Uterus (tissue), 4 donors: ENCODE measurements at places on chromosomes 5 and 9.
A peak's percentile ranks its signal among the peaks of the same experiment; 100 is the strongest.

DNA sequence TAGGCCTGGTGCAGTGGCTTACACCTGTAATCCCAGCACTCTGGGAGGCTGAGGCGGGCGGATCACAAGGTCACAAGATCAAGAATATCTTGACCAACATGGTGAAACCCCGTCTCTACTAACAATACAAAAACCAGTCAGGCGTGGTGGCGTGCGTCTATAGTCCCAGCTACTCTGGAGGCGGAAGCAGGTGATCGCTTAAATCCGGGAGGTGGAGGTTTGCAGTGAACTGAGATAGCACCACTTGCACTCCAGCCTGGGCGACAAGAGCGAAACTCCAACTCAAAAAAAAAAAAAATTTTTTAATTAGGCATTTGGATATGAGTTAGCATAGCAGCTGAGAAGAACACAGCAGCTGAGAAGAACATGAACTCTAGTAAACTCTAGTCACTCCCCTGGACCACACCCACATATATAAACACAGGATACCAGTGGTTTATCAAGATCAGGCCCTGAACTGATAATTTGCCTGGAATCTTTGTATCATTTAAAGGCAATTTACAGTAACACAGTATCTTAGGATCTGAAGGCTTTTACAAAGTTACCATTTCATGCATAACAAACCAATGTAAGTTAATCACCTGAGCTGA lies 4.6 kb upstream of the UGCG start:
- H3K4me1 ChIP-seq = no peaks in the 10 kb centered on the region
- H3K36me3 ChIP-seq = no peaks in the 10 kb centered on the region
- no peak for DNase-seq
- H3K27me3 ChIP-seq = no peaks in the 10 kb centered on the region

GRCh38 chr9:126646162-126646561 lies 32.4 kb downstream of the LMX1B start:
- DNase-seq = no peak
- H3K36me3 ChIP-seq = no peaks in the 10 kb centered on the region
- no peaks in the 10 kb centered on the region for H3K4me1 ChIP-seq
- H3K27me3 ChIP-seq = no peaks in the 10 kb centered on the region
- H3K27ac ChIP-seq = no peak overlapping the region
- no peak overlapping the region for H3K4me3 ChIP-seq

DNA sequence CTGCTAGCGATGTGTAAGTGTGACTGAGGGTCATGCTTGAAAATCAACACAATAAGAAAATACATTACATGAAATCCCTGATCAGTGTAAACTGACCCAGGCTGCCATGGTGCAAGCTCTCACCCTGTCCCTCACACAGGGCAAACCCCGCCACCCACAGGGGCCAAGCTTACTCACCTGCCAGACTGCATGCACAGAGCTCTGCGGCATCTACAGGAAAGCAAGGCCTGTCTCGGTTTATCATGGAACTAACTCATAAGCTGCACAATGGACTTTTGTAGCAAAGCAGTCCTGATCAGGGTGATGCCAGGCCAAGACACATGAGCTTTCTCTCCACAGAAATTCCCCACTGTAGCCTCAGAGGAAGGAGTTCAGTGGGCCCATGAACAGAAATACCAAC lies 9.7 kb downstream of the IPPK start:
- no peak overlapping the region for H3K4me3 ChIP-seq
- no peaks in the 10 kb centered on the region for H3K27me3 ChIP-seq
- H3K4me1 ChIP-seq = no peaks in the 10 kb centered on the region
- no peak for DNase-seq

GRCh38 chr9:107594908-107595530 lies 105.5 kb upstream of the KLF4 start:
- DNase-seq = no peak
- no peak overlapping the region for H3K27ac ChIP-seq
- H3K27me3 ChIP-seq = no peaks in the 10 kb centered on the region

- H3K27ac ChIP-seq = no peak overlapping the region
- no peaks in the 10 kb centered on the region for H3K27me3 ChIP-seq
- no peak overlapping the region for H3K4me3 ChIP-seq
- no peaks in the 10 kb centered on the region for H3K4me1 ChIP-seq
- DNase-seq = no peak
These were observed 72.3 kb downstream of the PRELID2 start for GRCh38 chr5:145762833-145763232.

DNA sequence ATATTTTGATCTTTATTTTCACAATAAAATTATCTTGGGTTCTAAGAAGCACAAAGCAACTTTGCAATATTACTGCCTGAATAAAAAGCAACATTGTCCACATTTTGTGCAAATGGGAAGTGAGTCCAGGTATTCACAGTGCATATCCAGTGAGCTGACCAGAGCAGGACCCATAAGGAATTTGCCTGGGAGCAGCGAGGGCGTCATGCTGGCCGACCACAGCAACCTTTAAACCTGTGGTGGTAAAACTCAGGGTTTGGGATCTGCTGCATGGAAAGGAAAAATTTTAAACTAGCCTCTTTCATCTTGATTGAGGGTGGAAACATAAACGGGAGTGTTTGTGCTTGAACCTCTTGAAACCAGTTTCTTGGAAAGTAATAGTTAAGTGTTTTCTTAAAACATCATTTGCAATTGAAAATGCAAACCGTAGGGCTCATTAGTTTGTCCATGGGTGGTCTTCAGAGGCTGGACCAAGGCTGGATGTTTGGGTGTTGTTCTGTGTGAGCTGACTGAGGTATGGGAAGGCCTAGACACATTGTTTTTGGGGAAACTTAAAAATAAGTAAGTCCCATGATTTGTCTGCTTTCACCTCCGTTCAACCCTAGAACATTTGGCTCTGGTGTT lies 85.0 kb upstream of the ANKH start:
- H3K27me3 ChIP-seq = no peaks in the 10 kb centered on the region
- no peak overlapping the region for H3K4me3 ChIP-seq
- H3K4me1 ChIP-seq = no peaks in the 10 kb centered on the region
- no peak overlapping the region for H3K27ac ChIP-seq
- no peaks in the 10 kb centered on the region for H3K36me3 ChIP-seq

DNA sequence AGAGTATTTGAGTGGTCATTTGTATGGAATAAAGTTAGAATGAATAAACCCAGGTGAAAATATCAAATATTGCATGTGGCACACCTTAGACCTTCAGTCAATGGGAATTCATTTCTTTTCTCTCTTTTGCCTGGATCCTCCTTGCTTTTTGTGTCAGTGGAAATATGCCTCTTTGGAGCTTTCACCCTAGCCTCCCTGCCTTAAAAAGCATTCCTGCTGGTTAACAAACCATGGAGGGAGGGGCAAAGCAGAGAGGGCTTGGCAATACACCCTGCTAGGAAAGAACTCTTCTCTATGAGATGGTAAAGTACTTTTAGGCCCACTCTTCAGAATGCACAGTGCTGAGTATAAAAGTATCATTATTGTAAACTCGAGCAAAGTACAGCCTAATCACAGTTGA lies 383.7 kb downstream of the DMAC1 start:
- no peaks in the 10 kb centered on the region for H3K36me3 ChIP-seq
- no peak overlapping the region for H3K4me3 ChIP-seq
- no peak overlapping the region for H3K27ac ChIP-seq
- no peaks in the 10 kb centered on the region for H3K4me1 ChIP-seq

GRCh38 chr9:131934673-131935072 lies 145.0 kb downstream of the MED27 start:
- H3K4me1 ChIP-seq = no peaks in the 10 kb centered on the region
- no peak overlapping the region for H3K27ac ChIP-seq
- no peak overlapping the region for H3K4me3 ChIP-seq
- no peaks in the 10 kb centered on the region for H3K36me3 ChIP-seq

DNA sequence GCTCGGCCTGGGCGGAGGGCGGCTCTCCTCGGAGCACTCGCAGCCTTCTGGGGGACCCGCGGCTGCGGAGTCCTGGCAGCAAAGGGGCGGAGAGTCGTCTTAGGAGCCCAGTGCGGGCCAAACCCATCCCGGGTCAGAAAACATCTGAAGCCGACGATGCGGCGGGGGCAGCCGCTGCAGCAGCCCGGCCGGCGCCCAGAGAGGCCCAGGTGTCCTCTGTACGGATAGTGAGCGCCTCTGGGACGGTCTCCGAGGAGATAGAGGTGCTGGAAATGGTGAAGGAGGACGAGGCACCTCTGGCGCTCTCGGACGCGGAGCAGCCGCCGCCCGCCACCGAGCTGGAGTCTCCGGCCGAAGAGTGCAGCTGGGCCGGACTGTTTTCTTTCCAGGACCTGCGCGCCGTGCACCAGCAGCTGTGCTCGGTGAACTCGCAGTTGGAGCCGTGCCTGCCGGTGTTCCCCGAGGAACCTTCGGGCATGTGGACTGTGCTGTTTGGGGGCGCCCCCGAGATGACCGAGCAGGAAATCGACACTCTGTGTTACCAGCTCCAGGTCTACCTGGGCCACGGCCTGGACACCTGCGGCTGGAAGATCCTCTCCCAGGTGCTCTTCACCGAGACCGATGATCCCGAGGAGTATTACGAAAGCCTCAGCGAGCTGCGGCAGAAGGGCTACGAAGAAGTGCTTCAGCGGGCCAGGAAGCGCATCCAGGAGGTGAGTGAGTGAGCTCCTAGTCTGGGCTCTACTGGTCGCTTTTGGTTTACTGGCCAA lies 1.2 kb downstream of the JMY start:
- no peaks in the 10 kb centered on the region for H3K36me3 ChIP-seq
- peak overlapping the region; percentile 93 for H3K4me3 ChIP-seq
- H3K4me1 ChIP-seq = no peaks in the 10 kb centered on the region
- H3K27ac ChIP-seq = peak overlapping the region; percentile 95
- peak; percentile 28 for DNase-seq
- H3K27me3 ChIP-seq = no peaks in the 10 kb centered on the region

- H3K4me3 ChIP-seq = no peak overlapping the region
- no peak overlapping the region for H3K27ac ChIP-seq
- no peaks in the 10 kb centered on the region for H3K36me3 ChIP-seq
- no peaks in the 10 kb centered on the region for H3K27me3 ChIP-seq
These were observed 8.2 kb downstream of the DNM1 start for GRCh38 chr9:128211186-128211980.

DNA sequence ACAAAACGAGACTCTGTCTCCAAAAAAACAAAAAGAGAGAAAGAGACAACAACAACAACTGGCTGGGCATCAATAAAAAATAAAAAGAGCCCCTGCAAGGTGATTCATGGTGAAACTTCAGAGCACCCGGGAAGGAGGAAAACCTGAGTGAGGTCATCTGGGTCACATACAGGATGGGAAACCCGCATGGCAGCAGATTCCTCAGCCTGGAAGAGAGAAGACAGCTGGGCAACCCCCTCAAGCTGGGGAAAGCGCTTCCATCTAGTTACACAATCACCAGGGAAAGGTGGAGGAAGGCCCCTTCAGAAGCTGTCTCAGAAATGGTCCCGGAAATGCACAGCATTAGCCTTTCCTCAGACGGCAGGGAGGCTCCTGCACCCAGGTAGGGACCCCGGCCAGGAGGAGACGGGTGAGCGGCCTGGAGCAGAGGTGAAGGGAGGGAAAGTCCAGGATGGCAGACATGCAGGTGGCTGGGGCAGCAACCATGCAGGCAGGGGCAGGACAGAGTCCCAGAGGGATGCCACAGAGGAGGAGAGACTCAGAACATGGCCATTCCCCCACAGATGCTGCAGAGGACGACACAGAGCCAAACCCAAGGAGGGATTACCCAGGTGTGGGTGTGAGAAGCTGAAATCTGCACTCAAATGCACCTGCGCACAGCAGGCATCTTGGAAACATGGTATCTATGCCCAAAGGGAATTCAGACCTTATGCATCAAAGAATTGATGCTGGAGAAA lies 29.4 kb downstream of the CAMSAP1 start:
- no peaks in the 10 kb centered on the region for H3K4me1 ChIP-seq
- no peak overlapping the region for H3K27ac ChIP-seq
- no peak overlapping the region for H3K4me3 ChIP-seq
- H3K27me3 ChIP-seq = no peaks in the 10 kb centered on the region
- no peaks in the 10 kb centered on the region for H3K36me3 ChIP-seq
- DNase-seq = no peak

DNA sequence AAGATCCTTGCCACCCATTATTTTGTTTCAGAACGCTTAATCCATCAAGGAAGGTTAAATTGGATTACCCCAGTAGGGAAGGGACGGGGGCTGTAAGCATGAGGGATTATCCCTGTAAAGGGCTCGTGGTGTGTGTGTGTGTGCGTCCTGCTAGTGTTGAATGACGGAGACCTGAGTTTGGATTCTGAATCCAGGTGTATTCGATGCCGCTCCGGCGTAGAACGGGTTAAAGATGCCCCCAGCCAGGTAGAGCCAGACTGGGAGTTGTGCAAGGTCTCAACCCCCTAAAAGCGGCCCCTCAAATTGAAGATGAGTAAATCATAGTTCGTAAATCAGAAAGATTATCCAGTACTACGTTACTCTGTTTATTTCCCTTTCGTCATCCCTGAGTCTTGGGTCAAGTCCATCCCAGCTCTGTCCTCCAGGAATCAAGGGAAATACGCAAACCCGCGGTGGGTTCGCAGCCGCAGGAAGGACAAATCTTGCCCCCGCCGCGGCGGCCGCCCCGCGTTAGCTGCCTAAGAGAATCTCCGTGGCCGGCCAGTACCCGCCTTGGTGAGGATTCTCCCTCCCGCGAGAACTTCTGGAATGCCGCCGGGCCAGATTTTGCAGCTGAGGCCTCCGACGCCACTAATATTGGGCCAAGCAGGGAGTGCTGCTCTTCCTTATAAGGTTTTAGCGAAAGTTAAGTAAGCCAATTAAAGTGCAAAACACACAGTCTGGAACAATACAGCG lies 586 bp upstream of the MTAP start:
- H3K27me3 ChIP-seq = no peaks in the 10 kb centered on the region
- H3K27ac ChIP-seq = peak overlapping the region; percentile 94
- peak; percentile 80 for DNase-seq
- peaks cover 3% of the 10 kb centered on the region for H3K4me1 ChIP-seq
- peak overlapping the region; percentile 68 for H3K4me3 ChIP-seq

DNA sequence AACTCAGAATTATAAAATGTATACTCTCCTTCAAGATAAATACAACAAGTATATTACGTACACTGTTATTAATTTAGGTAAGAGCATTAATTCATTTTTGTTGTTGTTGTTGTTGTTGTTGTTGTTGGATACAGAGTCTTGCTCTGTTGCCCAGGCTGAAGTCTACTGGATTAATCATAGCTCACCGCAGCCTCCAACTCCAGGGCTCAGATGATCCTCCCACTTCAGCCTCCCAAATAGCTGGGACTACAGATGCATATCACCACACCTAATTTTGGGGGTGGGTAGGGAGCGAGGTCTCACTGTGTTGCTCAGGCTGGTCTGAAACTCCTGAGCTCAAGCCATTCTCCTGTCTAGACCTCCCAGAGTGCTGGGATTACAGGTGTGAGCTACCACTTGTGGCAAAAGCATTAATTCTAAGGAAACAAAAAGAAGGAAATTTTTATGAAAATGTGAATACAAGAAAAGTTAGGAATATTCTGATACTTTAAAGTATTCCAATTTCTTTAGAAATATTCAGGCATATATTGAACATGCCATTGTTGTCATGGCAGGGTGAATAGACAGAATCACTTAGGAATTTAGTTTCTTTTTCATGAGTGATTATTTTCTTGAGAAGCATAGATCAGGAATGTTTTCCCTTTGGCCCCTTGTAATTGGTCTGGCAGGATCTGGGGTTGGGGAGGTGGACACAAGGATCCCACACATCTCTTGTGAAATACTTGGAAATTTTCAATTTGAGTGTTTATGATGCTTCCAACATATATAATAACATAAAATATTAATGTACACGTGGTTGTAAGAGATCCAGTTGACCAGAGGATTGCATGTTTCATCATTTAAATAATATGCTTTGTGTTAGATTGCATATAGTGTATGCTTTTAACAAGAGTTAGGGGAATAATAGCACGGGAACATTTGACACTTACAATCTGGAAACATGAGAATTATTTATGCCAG lies 263.6 kb downstream of the FANCC start:
- no peak overlapping the region for H3K4me3 ChIP-seq
- peaks cover 3% of the 10 kb centered on the region for H3K4me1 ChIP-seq
- H3K27ac ChIP-seq = peak overlapping the region; percentile 96
- no peaks in the 10 kb centered on the region for H3K36me3 ChIP-seq

- H3K36me3 ChIP-seq = no peaks in the 10 kb centered on the region
- H3K4me3 ChIP-seq = no peak overlapping the region
- peak overlapping the region; percentile 89 for H3K27ac ChIP-seq
- DNase-seq = no peak
- peaks cover 17% of the 10 kb centered on the region for H3K4me1 ChIP-seq
These were observed 590.5 kb downstream of the CCDC171 start for GRCh38 chr9:16143310-16143709.
